ENCODE measurements at places on chromosomes 4 and X. TPM values are rescaled to one million over a fixed set of nuclear protein-coding genes. Genes with fewer than 3 reads are reported as not detected.

DNA sequence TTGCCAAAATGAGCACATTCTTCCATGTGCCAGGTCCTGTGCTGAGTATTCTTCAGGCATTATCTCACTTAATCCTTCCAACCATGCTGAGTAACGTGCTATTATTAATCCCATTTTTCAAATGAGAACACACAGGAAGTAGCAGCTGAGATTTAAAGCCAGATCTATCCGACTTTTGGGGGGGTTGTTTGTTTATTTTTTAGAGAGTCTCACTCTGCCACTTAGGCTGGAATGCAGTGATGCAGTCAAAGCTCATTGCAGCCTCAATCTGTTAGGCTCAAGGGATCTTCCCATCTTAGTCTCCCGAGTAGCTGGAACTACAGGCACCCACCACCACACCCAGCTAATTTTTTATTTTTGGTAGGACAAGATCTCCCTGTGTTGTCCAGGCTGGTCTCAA is 55.5 kb upstream of the TRIM2 start:
- peaks cover 10% of the 10 kb centered on the region for H3K4me1 ChIP-seq
- no peaks in the 10 kb centered on the region for H3K36me3 ChIP-seq
- peaks cover 18% of the 10 kb centered on the region for H3K27me3 ChIP-seq
- no peak for DNase-seq

DNA sequence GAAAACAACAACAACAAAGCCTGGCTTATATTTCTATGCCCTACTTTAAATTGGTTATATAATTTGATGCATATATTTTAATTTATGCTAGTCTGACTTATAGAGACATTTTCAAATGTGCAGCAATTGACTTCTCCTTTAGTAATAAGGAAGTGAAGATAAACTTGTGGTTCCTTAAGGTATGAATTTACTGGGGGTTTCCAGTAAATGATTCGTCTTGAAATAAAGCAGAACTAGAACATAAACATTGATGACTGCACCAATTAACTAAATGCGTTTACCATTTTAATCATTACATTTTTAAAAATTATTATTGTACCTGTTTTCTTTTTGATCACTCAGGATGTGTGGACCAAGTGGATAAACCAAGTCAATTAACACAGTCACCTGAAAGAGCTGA is 99.6 kb upstream of the CCSER1 start:
- no peak overlapping the region for H3K4me3 ChIP-seq
- H3K36me3 ChIP-seq: no peaks in the 10 kb centered on the region
- no peaks in the 10 kb centered on the region for H3K27me3 ChIP-seq
- no peak for DNase-seq
- H3K27ac ChIP-seq: no peak overlapping the region

GRCh38 chr4:148166132-148166591 is 276.1 kb downstream of the NR3C2 start:
- no peak overlapping the region for H3K27ac ChIP-seq
- H3K36me3 ChIP-seq: no peaks in the 10 kb centered on the region
- no peak for DNase-seq
- H3K4me3 ChIP-seq: no peak overlapping the region

GRCh38 chr4:98383431-98384106 is 122.4 kb downstream of the RAP1GDS1 start:
- no peaks in the 10 kb centered on the region for H3K36me3 ChIP-seq
- no peak for DNase-seq
- no peaks in the 10 kb centered on the region for H3K27me3 ChIP-seq
- no peak overlapping the region for H3K27ac ChIP-seq

GRCh38 chr4:183721207-183722081 is 62.4 kb downstream of the TRAPPC11 start:
- peaks cover 6% of the 10 kb centered on the region for H3K4me1 ChIP-seq
- no peaks in the 10 kb centered on the region for H3K36me3 ChIP-seq
- no peak overlapping the region for H3K27ac ChIP-seq
- DNase-seq: peak; percentile 61
- H3K27me3 ChIP-seq: no peaks in the 10 kb centered on the region
- no peak overlapping the region for H3K4me3 ChIP-seq

DNA sequence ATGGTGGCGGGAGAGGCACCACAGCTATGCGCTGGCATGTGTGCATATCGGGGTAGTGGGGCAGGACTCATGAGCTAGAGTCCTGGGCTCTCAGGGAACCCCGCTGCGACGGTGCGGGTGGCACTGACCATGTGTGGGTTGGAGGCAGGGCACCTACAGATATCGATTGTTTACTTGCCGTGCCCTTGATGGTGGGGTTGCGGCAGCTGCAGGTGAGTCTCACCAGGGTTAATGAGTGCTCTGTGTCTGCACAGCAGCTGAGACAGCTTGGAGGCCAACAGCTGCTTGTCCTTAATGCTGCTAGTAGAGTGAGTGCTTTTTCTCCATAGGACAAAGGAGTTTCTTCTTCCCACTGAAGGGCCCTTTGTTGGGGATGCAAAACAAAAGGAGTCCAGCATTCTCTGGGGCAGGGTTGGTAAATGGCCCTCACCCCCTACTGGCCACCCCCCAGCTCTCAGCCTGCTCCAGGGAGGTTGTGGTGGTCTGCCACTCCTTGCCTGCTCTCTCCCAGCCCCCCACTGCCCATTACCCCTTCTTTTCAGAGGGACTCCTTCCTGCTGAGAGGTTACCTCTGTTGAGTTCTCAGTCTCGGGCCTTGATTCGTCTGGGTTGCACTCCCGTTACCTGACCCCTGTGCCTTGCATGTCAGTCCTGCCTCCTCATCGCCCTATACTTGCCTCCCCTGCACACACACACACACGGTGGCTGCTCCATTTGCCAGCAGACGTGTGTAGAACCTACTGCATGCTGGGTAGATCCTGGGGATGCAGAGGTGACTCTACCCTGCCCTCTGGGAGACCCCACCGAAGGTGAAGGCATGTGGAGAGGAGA is 52.8 kb downstream of the TBC1D14 start:
- no peaks in the 10 kb centered on the region for H3K36me3 ChIP-seq
- H3K4me1 ChIP-seq: peaks cover 29% of the 10 kb centered on the region
- DNase-seq: no peak
- H3K4me3 ChIP-seq: peak overlapping the region; percentile 2
- no peaks in the 10 kb centered on the region for H3K27me3 ChIP-seq

DNA sequence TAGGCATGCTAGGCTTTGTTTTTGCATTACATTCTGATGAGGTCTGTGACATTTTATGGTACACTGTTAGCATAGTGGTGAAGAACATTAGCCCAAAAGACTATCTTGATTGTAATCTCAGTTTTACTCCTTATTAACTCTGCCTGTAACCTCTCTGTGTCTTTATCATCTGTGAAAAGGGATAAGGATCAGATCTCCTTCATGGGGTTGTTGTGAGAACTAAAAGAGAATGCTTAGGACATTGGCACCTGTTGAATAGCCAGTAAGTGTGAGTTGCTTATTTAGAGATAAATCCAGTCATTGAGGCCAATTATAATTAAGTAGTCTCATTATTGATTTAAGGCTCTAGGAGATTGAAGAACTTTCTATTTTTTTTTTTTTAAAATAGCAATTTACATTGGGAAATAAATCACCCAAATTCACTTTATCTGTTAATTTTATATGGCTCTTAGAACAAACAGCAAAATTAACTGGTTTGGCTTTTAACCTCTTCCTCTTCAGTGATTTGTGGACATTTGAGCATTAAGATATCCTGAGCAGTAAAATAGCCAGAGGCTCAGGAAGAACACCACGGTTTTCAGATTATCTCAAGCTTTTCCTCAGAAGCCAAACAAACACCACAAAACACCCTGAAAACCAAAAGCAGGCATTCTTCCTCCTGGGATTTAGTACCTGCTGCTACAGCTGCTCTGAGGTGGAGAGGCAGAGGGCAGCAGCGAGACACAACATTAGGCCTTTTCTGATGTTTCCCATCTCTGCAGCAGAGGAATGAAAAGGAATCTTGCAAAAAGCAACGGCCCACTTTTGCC is 192.9 kb downstream of the ARHGAP10 start:
- peaks cover 10% of the 10 kb centered on the region for H3K4me1 ChIP-seq
- H3K36me3 ChIP-seq: no peaks in the 10 kb centered on the region
- no peak overlapping the region for H3K4me3 ChIP-seq
- peak; percentile 13 for DNase-seq
- no peaks in the 10 kb centered on the region for H3K27me3 ChIP-seq

SH3BP2 gene
- 31.4 TPM for total RNA-seq

PPP4R3C gene
- total RNA-seq: not detected

DNA sequence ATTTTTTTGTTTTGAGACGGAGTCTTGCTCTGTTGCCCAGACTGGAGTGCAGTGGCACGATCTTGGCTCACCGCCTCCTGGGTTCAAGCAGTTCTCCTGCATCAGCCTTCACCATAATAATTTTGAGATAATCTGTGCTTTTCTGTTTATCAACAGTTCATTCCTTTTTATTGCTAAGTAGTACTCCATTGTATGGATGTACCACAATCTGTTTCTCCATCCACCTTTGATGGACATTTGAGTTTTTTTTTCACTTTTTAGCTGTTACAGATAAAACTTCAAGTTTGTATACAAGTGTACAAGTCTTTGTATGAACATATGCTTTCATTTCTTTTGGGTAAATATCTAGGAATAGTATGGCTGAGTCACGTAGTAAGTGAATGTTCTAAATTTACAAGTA is 9.0 kb downstream of the FUNDC2 start:
- no peaks in the 10 kb centered on the region for H3K27me3 ChIP-seq
- DNase-seq: no peak
- no peak overlapping the region for H3K4me3 ChIP-seq
- no peaks in the 10 kb centered on the region for H3K4me1 ChIP-seq

DNA sequence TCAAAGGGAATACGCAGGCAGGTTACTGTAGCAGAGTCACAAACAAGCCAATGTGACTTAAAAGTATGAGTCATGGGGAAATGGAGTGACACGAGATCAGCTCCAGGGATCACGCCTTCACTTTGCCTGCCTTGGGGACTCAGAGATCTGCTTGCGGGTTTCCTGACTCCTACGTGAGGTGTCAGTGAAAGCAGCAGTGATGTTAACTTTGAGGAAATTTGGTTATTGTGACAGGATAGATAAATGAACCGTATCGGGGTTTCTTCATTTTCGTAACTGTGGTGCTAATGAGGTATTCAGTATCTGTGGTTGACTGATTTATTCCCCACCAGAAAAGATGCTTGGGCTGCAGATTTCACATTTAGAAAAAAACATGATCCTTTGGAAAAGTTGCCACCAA is 383.3 kb upstream of the ZFP42 start:
- H3K27me3 ChIP-seq: no peaks in the 10 kb centered on the region
- no peak overlapping the region for H3K4me3 ChIP-seq
- no peak overlapping the region for H3K27ac ChIP-seq
- no peak for DNase-seq
- H3K36me3 ChIP-seq: no peaks in the 10 kb centered on the region
- no peaks in the 10 kb centered on the region for H3K4me1 ChIP-seq

GRCh38 chr4:145830699-145831098 is 107.9 kb downstream of the ZNF827 start:
- H3K4me3 ChIP-seq: no peak overlapping the region
- no peaks in the 10 kb centered on the region for H3K4me1 ChIP-seq
- H3K36me3 ChIP-seq: peaks cover 2% of the 10 kb centered on the region
- H3K27ac ChIP-seq: no peak overlapping the region
- H3K27me3 ChIP-seq: no peaks in the 10 kb centered on the region
- DNase-seq: no peak

DNA sequence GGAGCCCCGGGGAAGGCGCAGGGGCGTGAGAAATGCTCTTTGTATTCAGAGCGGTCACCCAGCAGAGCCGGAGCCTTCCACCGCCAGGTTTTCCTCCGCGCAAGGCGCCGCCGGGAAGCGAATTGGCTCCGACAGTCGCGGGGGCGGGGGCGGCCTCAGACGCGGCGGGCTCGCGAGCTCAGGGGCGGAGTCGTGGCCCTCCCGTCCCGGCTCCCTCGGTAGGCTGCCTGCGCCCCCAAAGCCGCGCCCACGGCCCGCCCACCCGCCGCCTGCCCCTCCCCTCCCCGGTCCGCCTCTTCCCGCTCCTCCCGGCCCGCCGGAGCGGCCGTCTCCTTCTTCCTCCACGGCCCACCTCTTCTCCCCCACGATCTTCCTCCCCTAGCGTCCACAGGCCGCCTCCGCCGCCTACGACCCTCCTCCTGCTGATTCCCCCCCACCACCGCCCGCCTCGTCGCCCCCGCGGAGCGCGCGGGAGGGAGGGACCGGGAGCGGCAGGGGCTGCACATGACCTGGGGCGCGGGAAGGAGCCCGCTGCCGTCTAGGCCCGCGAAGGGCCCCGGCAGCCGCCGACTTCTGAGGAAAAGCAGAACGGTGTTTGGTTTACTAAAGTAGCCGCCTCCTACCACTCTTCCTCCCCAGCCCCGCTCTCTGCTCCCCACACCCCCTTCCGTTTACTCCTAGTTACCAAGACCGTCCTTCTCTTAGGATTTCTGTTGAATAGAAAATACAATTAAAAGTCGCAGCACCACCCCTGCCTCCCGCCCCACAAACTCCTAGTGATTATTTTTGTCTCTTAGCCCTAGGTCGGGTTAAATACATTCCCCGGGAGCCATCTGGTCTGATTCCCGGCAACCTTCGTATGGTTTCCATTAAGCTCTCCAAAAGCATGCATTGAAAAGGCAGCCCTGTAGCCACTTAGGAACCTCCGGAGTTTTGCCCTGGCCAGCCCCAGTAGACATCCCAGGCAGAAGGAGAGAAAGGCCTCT is 53.2 kb downstream of the C4orf51 start:
- no peaks in the 10 kb centered on the region for H3K27me3 ChIP-seq
- no peaks in the 10 kb centered on the region for H3K36me3 ChIP-seq
- peak overlapping the region; percentile 80 for H3K27ac ChIP-seq
- DNase-seq: peak; percentile 93
- peaks cover 8% of the 10 kb centered on the region for H3K4me1 ChIP-seq

APLN gene
- total RNA-seq: 1.1 TPM

IL21 gene
- not detected for total RNA-seq

- H3K27me3 ChIP-seq: no peaks in the 10 kb centered on the region
- H3K4me1 ChIP-seq: no peaks in the 10 kb centered on the region
- H3K4me3 ChIP-seq: no peak overlapping the region
- no peak overlapping the region for H3K27ac ChIP-seq
Observed at GRCh38 chrX:56782352-56782751, 53.3 kb downstream of the NBDY start.

INTS6L gene
- total RNA-seq: 5.2 TPM

- no peak overlapping the region for H3K27ac ChIP-seq
- H3K27me3 ChIP-seq: no peaks in the 10 kb centered on the region
- no peaks in the 10 kb centered on the region for H3K36me3 ChIP-seq
- H3K4me1 ChIP-seq: no peaks in the 10 kb centered on the region
- no peak overlapping the region for H3K4me3 ChIP-seq
Observed at GRCh38 chr4:88858752-88859151, 161.1 kb upstream of the NAP1L5 start.

DNA sequence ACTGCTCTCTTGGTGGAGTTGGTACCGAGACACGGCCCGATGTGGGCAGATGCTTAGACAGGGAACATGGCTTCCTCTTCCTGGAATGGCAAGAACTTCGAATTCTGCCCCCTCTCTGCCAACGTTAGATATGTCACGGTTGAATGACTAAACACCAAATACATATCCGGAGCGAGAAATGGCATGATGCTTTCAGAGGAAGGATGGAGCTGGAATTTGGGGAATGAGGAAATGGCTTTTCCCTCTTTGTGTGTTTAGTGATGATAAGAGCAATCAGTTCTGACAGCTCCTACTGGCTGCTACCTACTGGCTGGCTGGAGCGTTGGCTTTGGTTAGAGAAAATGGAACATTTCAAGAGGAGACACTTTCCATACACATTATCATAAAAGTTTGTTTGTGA is 140.0 kb downstream of the DHRSX start:
- H3K4me1 ChIP-seq: no peaks in the 10 kb centered on the region
- H3K4me3 ChIP-seq: no peak overlapping the region
- no peak for DNase-seq
- H3K27ac ChIP-seq: no peak overlapping the region
- no peaks in the 10 kb centered on the region for H3K27me3 ChIP-seq
- H3K36me3 ChIP-seq: no peaks in the 10 kb centered on the region

MTNR1A gene
- 0.50 TPM for total RNA-seq

- no peak overlapping the region for H3K27ac ChIP-seq
- H3K4me1 ChIP-seq: peaks cover 4% of the 10 kb centered on the region
- H3K36me3 ChIP-seq: no peaks in the 10 kb centered on the region
- DNase-seq: no peak
Observed at GRCh38 chr4:38210396-38211114, 250.4 kb downstream of the PTTG2 start.
